ENCODE measurements at places on chromosomes 1 and 21. TPM values are rescaled to one million over a fixed set of nuclear protein-coding genes. Genes with fewer than 3 reads are reported as not detected.

Gene CTSK
- total RNA-seq, result 8.4 TPM

Gene OR2T29
- total RNA-seq, result not detected

Gene SLFNL1
- total RNA-seq, result 3.4 TPM

- DNase-seq, result no peak
Measured at GRCh38 chr1:73635021-73635420, 563.0 kb downstream of the LRRIQ3 start.

GRCh38 chr1:13623021-13623637 is 39.5 kb downstream of the PDPN start:
- DNase-seq, result no peak

GRCh38 chr1:110200666-110201065 is 9.4 kb upstream of the KCNC4 start:
- DNase-seq, result no peak
